Fibroblast of upper back skin (primary cell): ENCODE measurements at places on chromosomes 4 and X.
A peak's percentile ranks its signal among the peaks of the same experiment; 100 is the strongest.

GRCh38 chrX:129654652-129655546 lies at the start of gene APLN:
Gene APLN, minus strand, starts transcription at chrX:129654956. Its CDS starts 326 bp downstream, at chrX:129654630.
- peak; percentile 50 for DNase-seq

DNA sequence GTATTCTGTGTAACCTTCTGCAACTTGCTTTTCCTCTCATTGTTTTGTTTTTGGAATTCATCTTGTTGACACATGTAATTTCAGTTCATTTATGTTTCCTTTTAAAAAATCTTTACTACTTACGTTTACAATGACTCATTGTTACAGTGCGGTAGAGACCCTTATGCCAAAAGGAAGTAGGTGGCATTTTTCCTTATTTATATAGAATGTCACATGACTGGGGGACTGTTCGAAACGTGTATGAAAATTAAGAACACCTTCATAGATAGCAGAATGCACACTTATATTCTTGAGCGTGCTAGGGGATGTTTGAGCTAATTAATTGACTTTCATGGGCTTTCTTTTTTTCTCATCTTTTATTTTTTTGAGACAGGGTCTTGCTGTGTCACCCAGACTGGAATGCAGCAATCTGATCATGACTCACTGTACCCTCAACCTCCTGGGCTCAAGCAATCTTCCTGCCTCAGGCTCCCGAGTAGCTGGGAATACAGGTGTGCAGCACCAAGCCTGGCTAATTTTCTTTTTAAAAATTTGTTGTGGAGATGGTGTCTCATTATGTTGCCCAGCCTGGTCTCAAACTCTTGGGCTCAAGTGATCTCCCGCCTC lies 7.3 kb downstream of the REPS2 start:
- DNase-seq: no peak

DNA sequence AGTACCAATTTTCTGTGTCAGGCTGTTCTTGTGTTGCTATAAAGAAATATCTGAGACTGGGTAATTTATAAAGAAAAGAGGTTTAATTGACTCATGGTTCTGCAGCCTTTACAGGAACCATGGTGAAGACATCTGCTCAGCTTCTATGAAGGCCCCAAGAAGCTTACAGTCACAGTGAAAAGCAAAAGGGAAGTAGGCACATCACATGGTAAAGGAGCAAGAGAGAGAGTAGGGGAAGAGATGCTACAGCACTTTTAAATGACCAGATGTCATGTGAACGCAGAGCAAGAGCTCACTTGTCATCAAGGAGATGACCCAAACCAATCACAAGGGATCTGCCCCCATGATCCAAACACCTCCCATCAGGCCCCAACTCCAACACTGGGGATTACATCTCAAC lies 174.3 kb downstream of the ATP10D start:
- no peak for DNase-seq

GRCh38 chr4:29220761-29221160 lies 1499.4 kb upstream of the PCDH7 start:
- peak; percentile 12 for DNase-seq

GRCh38 chrX:431056-431455 lies 44.3 kb upstream of the PPP2R3B start:
- no peak for DNase-seq

- no peak for DNase-seq
Observed at GRCh38 chr4:85482010-85482738, 7.2 kb downstream of the ARHGAP24 start.

GRCh38 chr4:151676301-151676700 lies 84.5 kb downstream of the GATB start:
- peak; percentile 87 for DNase-seq
